ENCODE measurements at places on chromosomes 3 and 15.

DNA sequence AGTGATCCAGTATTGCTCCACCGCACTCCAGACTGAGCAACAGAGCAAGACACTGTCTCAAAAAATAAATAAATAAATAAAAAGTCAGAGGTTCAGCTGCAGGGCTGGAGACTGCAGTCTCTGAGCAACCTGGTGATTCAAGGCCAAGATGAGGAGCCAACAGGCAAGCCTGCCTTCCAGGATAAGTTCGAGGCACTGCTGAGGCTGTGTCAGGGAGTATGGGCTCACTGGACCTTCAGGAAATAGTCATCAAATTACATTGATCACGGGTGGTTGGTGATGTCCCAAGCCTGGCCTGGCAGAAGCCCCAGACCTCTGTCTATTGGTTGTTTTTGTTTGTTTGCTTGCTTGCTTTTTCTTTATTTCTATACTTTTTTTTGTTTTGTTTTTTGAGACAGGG lies 41.5 kb downstream of the IDH2 start:
- no peak for DNase-seq

GRCh38 chr15:85755942-85756341 lies 38.8 kb downstream of the KLHL25 start:
- no peak for DNase-seq

- DNase-seq: no peak
Measured at GRCh38 chr3:144187531-144188210, 216.0 kb downstream of the DIPK2A start.

GRCh38 chr15:81957698-81958097 lies 88.1 kb downstream of the MEX3B start:
- no peak for DNase-seq

- DNase-seq: no peak
Measured at GRCh38 chr15:29066310-29066709, 180.5 kb downstream of the APBA2 start.

- DNase-seq: no peak
Measured at GRCh38 chr3:55159016-55159415, 231.2 kb upstream of the LRTM1 start.

DNA sequence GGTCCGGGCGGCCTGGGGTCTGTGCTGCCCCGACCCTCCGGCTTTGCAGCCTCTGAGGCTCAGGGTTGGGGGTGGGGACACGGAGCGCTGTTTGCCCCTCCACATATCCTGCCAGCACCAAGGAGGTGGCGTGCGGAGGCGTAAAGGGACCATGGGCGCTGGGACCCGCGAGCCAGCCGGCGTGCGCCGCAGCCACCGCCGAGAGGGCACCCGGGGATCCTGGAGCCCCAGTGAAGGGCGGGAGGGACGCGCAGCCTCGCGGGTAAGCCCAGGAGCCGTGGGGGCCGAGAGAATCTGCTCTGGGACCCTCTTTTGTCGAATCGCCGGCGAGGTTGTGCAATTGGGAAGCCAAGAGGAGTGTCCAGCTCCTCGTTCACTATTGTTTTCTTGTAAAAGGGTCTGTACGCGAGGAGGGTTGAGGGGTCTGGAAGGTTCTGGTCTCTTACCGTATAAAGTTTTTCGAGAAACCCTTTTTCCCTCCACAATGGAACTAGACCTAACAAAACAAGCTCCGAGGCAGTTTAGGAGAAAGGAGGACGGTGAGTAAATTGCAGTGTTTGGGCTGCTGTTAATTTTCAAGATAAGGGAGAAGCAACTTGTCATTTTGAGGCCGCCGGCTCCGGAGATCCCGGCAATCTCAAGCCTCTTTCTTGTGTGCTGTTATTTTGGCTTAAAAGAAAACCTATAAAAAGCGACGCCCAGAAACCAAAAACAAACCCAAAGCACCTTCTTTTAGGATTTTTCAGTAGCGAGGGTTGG lies 29.9 kb upstream of the ST3GAL6 start:
- DNase-seq: no peak

DNA sequence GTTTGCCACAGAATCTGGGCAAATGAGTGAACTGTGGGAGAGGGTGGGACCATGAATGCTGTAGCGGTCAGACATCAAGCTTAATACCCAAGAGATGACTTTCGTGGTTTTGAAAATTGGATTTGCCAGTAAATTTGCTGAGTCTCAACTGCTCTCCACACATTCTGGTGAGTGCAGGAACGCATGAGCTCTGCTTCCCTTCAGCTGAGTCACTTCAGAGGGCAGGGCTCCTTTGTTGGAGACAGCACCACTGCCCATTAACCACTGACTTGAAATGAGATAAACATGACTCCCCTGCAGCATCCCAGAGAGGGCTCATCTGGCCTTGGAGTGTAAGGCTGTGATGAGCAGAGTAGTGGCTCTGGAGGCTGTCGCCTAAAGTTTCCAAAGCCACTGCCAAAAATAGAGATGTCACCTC lies 22.6 kb downstream of the RARRES1 start:
- no peak for DNase-seq

DNA sequence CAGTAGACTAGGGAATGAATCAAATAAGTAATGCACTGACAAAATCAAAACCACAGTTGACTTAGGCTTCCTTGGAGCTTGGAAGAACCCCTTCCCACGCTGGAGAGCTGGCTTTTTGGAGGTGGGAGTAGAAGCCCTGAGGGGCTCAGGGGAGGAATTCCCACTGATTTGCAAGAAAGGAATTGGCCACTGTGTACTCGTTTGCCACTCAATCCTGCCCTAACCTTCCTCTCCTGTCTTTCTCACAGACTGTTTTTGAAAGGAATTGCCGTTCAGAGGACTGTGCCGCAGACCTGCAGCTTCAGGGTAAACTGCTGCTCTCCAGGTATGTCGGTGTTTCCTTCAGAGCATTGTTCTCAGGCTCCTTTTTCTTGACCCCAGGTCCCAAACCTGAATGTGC lies 208.2 kb upstream of the CTDSPL start:
- DNase-seq: no peak

- no peak for DNase-seq
Measured at GRCh38 chr3:57017459-57017845, 43.0 kb upstream of the SPATA12 start.

GRCh38 chr3:52983336-52983807 lies 62.5 kb downstream of the SFMBT1 start:
- DNase-seq: no peak

DNA sequence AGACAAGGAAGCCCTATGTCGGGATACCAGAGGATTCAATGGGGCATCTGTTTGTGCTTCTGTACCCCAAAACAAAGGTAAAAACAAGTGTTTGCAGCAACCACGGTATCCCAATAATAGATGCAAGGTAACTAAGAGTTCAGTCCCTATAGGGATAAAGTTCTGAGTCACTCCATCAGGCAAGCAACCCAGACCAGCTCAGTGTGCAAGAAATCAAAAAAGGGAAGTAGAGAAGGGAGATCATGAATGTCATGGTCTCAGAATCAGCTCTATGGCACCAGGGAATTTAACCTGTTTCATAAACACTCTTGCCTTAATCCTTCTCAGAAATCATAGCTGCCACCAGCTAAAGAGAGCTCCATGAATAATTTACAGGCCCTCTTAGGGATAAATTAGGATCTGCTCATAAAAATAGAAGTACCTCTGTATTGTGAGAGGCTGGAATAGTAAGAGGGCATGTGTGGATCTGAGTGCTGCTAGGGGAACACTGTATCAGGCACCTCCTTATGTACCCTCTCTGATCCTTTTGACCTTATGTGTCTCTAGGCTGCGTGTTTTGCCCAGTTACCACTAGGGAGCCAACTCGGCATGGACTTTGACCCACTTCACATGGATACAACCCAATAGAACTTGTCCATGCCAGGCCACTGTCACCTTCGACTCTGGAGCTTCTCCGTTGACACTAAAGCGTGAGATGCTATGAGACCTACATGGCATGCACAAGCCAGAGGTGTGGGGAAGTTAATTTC lies 754.6 kb downstream of the AGBL1 start:
- no peak for DNase-seq

DNA sequence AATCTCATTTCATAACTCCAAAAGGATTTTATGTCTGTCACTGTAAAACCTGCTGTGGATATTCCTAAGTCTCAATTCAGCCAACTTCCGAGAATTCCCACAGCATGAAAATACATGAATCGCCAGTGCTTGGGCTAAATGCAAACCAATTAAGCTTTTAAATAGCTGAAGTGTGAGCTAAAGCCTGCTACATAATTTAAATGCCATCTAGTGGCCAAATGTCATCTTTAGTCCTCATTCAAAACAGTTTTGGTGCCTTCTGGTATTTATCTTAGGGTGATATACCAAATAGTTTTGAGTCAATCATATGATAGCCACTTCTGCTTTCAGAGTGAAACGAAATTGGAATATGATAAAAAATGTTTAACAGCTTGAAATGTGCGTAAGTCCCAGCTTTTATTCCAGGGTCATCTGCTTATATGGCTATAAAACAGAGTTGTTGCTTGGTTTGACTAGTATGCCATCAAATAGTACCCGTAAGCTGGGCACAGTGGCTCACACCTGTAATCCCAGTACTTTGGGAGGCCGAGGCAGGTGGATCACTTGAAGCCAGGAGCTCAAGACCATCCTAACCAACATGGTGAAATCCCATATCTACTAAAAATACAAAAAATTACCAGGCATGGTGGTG lies 41.8 kb upstream of the CCNL1 start:
- no peak for DNase-seq

DNA sequence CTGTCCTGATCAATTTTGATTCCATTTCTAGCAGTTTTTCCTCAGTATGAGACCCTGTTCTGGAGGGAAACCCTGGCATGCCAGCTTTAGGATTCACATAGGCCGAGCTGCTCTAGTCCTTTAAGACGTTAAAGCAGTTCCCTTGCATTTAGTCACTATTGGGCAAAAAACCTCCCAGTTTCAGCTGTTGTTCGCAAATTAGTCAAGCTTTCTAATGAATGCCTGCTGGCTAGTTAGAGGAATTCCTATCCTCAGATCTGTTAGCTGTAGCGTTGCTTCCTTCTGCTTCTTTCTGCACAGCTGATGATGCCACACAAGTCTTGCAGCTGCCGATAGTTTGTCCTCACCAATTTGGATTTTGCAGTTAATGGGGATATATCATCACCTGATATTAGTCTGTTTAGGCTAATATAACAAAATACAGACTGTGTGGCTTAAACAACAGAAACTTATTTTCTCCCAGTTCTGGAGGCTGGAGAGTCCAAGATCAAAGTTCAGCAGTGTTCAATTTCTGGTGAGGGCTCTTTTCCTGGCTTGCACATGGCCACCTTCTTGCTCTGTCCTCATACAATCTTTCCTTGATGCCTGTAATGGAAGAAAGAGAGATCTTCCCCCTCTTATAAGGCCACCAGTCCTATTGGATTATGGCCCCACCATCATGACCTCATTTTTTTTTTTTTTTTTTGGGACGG lies 7.5 kb upstream of the UBL7 start:
- no peak for DNase-seq

GRCh38 chr3:62589078-62589477 lies 215.7 kb upstream of the FEZF2 start:
- no peak for DNase-seq

DNA sequence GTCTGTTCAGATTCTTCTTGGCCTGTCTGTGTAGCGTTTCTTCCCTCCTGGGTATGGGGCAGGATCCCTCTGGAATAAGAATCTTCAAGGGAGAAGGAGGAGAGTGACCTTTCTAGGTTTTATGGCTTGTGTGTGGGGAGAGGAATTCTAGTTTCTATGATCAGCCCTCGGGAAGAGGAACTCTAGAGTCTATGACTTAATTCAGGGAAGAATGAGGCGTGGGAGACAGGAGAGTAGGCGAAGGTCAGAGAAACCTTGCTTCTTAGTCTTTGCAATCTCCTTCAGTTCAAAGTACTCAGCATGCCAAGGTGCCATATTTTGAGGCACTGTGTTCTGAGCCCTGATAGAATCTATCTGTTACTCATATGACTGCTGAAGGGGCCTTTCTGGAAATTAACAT lies 99.2 kb upstream of the C3orf80 start:
- DNase-seq: no peak

DNA sequence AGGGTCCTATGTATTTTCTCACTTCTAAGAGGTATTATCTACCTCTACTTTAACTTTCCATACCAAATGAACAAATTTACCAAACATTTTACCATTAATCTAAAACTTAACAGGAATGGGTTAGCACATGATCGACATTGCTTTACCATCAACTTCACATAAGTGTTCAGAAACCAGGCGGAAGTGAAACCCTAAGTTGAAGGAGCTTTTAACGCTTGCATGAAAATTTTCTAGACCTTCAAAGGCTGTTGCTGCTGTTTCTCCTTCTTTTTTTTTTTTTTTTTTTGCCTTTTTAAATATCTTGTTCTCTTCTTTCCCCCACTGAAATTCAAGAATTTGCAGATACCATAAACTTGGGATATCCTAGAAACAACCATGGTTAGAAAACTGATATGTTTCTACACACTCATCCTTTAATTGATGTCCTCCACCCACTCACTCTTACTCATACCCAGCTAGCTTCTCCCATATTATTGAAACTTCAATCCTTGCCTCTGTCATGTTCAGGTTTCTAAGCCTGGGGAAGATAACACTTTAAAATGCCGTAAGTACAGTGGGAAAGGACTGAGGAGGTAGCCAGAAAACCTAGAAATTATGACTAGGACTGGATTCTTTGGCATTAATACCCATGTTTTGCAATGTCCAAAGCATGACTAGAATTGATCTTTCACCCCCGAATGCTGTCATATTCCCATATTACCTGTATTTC lies 24.7 kb downstream of the MYO5A start:
- no peak for DNase-seq

DNA sequence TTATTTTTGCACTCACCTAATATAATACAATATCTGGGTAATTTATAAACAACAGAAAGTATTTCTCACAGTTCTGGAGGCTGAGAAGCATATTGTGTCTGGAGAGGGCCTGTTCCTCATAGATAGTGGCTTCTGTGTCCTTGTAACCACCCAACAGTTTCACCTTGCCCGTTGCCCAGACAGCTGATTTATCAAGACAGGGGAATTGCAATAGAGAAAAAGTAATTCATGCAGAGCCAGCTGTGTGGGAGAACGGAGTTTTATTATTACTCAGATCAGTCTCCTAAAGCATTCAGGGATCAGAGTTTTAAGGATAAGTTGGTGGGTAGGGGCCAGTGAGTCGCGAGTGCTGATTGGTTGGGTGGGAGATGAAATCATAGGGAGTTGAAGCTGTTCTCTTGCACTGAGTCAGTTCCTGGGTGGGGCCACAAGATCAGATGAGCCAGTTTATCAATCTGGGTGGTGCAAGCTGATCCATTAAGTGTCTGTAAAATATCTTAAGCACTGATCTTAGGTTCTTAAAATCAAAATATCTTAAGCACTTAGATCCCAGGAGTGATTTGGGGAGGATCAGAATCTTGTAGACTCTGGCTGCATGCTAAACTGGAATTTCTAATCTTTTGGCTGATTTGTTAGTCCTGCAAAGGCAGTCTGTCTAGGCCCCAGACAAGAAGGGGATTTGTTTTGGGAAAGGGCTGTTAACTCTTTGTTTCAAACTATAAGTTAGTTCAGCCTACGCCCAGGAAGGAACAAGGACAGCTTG lies 33.9 kb upstream of the C15orf39 start:
- DNase-seq: no peak

GRCh38 chr15:84973492-84974460 lies 7.9 kb upstream of the PDE8A start:
- no peak for DNase-seq
